Activated T-cell treated with anti-CD3 and anti-CD28 coated beads, Interleukin-2, amount 50 U/mL, for 4 hours (primary cell): ENCODE measurements at places on chromosomes 7 and 10. TPM values are rescaled to one million over a fixed set of nuclear protein-coding genes. Genes with fewer than 3 reads are reported as not detected.

DNA sequence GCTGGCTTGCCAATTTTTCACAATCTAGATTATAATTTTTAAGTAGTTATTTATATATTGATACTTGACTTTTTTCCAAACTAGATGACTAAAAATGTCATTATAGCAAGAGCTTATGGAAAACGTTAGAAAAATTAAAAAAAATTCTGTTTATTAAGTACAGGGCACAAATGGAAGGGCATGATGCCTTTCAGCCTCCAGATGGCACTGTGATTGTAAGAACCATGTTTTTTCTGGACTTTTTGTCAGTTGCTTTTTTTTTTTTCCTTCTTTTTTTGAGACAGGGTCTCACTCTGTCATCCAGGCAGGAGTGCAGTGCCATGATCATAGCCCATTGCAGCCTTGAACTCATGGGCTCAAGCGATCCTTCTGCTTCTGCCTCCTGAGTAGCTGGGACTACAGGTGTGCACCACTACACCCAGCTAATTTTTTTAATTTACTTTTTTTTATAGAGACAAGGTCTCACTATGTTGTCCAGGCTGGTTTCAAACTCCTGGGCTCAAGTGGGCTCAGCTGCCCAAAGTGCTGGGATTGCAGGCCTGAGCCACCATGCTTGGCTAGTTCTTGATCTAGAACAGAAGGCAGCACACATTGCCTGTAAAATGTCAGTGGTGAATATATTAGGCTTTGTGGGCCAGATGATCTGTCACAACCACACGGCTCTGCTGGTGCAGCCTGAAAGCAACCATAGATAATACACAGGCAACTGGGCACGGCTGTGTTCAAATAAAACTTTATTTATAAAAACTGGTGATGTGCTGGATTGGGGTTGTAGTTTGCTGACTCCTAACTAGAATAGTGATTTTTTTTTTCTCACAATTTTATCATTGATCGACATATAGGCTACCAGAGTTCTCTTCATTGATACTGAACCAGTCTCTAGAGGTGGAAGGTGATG, 27.4 kb downstream of the UCMA start:
- DNase-seq: no peak

- no peak for DNase-seq
Observed at GRCh38 chr7:101632641-101633040, 3.5 kb upstream of the MYL10 start.

DNA sequence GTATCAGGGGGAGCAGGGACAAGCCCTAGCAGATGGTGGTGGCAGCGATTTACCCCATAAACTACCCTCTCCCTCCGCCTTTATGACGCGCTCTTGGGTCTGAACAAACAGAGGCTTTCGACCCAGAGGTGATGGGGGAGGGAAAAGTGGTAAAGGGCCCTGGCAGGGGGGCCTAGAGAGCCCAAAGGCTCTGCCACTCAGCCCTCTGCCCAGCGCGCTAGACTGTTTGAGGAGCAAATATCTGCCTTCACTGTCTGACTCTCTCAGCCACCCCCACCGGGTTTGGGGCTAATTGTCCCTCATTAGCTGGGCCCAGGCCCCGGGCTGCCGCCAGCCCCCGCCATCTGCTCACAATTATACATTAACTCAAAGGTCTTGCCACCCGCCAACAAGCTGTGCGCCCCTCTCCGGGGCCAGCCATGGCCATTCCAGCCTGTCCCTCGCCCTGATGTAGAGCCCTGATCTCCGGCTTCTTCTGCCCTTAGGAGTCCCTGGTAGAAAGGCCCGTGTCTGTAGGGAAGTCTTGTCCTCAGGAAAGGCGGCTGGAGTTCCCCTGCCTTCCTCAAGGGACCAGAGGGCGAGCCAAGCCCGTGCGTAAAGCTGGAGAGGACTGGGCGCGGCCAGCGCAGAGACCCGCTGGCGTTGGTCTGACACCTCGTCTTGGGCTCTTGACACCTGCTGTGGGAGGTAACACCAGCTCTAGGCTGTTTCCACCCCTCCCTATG, 1.9 kb upstream of the PAX4 start:
- DNase-seq: no peak

Gene HOXA7
- not detected for total RNA-seq

Gene PAPOLB
- not detected for total RNA-seq

GRCh38 chr10:3516234-3516922, 268.6 kb downstream of the KLF6 start:
- DNase-seq: no peak

GRCh38 chr7:36128448-36129047, 24.5 kb upstream of the EEPD1 start:
- no peak for DNase-seq

DNA sequence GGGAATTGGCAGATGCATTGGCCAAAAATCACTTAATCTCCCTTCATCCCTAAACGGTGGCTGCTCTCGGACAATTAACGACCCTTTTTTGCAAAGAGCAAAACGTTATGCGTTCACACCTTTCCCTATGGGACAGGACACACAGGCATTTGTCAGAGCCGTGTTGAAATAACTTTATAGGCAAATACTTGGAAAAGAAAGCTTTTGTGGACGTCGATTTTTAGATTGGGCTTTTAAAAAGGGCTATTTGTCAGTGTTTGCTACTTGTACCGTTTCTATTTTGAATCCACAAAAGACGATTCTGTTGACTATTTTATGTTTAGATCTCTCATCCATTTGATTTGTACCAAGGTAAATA, 245.6 kb downstream of the SLC25A13 start:
- DNase-seq: no peak

Gene SDHAF3
- total RNA-seq: 39.3 TPM

- DNase-seq: no peak
Observed at GRCh38 chr7:71995111-71995510, 417.0 kb downstream of the CALN1 start.

Gene KBTBD2
- 18.9 TPM for total RNA-seq

GRCh38 chr7:150972023-150972468, 6.1 kb downstream of the KCNH2 start:
- DNase-seq: no peak

Gene LIPF
- total RNA-seq: not detected

DNA sequence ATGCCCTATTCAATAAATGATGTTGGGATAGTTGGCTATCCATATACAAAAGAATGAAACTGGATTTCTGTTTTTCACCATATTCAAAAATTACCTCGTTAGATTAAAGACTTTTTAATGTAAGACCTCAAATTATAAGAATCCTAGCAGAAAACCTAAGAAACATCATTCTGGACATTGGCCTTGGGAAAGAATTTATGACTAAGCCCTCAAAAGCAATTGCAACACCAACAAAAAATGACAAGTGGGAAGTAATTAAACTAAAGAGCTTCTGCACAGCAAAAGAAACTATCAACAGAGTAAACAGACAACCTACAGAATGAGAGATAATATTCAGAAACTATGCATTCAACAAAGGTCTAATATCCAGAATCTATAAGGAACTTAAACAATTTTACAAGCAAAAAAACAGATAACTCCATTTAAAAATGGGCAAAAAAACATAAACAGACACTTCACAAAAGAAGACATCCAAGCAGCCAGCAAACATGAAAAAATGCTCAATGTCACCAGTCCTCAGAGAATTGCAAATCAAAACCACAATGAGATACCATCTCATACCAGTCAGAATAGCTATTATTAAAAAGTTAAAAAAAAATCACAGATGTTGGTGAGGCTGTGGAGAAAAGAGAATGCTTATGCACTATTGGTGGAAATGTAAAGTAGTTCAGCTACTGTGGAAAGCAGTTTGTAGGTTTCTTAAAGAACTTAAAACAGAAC, 309.8 kb downstream of the AHR start:
- DNase-seq: no peak

- DNase-seq: peak; percentile 41
Observed at GRCh38 chr7:2710286-2710655, 22.3 kb downstream of the AMZ1 start.

- no peak for DNase-seq
Observed at GRCh38 chr7:151385626-151386300, 24.1 kb downstream of the WDR86 start.

GRCh38 chr7:16347066-16347826, 74.1 kb downstream of the CRPPA start:
- no peak for DNase-seq

Gene SYNPO2L
- total RNA-seq: not detected

GRCh38 chr10:11292576-11293302, 275.1 kb downstream of the CELF2 start:
- no peak for DNase-seq

- no peak for DNase-seq
Observed at GRCh38 chr10:58107506-58107905, 160.2 kb downstream of the IPMK start.
